A673 (cell line): ENCODE measurements at places on chromosomes 3 and 15. TPM values are rescaled to one million over a fixed set of nuclear protein-coding genes. Genes with fewer than 3 reads are reported as not detected.

GRCh38 chr3:134917631-134918030 is 122.6 kb downstream of the EPHB1 start:
- DNase-seq, result no peak
- H3K4me3 ChIP-seq, result no peak overlapping the region
- H3K36me3 ChIP-seq, result no peaks in the 10 kb centered on the region
- no peaks in the 10 kb centered on the region for H3K4me1 ChIP-seq
- H3K27me3 ChIP-seq, result no peaks in the 10 kb centered on the region

FBN1 gene
- total RNA-seq, result 25.4 and 25.8 TPM in 2 replicates

GASK1A gene
- 1.4 and 1.9 TPM in 2 replicates for total RNA-seq

DNA sequence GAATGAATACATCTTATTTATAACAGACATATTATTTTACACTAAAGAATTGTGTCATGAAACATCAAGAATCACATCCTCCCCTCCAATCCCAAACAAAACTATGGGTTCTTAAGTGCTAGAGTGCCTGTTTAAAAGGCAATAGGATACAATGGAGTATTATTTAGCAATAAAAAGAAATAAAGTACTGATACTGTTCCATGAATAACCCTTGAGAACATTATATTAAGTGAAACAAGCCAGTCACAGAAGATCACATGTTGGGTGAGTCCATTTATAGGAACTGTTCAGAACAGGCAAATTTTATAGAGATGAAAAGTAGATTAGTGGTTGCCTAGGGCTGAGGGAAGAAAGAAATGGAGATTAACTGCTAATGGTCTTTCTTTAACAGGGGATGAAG is 86.5 kb downstream of the ANKRD28 start:
- H3K4me1 ChIP-seq, result peaks cover 7% of the 10 kb centered on the region
- no peaks in the 10 kb centered on the region for H3K27me3 ChIP-seq

DNA sequence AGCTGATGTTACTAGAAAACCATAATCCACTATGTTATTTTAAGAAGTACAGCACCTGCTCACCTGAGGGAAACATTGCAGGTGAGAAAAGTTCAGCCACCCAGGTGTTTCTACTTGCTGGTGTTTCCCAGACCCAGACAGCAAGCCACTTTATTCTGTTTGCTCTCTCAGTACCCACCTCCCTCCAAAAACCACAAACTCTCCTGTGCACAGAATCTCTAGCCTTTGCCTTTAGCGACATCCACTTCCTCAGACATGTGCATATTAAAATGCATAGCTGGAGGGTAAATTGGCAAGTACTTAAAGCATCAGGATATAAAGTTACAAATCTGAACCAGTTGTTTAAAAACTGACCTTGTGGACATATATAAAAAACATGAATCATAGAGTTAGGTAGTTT is 36.7 kb downstream of the VGLL3 start:
- H3K36me3 ChIP-seq, result no peaks in the 10 kb centered on the region
- peak; percentile 34 for DNase-seq
- no peak overlapping the region for H3K27ac ChIP-seq
- no peak overlapping the region for H3K4me3 ChIP-seq

DNA sequence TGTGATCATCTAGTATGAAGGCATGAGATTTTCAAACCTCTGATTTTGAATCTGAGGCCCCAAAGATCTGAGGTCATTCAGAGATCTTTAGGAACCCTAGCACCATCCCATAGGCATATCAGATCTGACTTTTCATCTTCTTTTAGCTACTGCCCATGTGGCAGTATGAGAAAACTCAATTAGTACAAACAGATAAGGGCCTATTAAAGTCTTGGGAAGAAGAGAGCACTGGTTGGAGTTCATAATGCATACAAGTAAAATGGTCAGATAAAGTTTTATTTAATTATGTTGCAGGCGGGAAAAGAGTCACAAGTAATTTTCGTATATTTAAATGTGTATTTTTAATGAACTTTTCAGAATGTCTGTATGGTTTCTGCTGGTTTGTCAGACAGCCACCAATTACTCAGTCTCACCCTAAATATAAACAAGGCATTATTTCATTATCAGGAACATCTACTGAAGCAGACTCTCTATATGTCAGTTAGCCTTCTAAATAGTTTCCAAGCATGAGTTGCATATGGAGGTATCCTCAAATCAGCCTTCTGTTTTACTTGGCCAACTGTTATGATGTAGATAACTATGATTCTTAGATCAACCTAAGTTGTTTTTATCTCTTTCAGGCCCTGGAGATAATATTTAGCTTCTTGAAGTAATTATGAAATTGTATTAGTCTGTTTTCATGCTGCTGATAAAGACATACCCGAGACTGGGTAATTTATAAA is 340.3 kb upstream of the TBC1D5 start:
- H3K27me3 ChIP-seq, result peaks cover 12% of the 10 kb centered on the region
- H3K36me3 ChIP-seq, result no peaks in the 10 kb centered on the region
- no peak overlapping the region for H3K4me3 ChIP-seq
- H3K4me1 ChIP-seq, result no peaks in the 10 kb centered on the region

PLCD1 gene
- total RNA-seq, result 1.1 and 4.1 TPM in 2 replicates

DNA sequence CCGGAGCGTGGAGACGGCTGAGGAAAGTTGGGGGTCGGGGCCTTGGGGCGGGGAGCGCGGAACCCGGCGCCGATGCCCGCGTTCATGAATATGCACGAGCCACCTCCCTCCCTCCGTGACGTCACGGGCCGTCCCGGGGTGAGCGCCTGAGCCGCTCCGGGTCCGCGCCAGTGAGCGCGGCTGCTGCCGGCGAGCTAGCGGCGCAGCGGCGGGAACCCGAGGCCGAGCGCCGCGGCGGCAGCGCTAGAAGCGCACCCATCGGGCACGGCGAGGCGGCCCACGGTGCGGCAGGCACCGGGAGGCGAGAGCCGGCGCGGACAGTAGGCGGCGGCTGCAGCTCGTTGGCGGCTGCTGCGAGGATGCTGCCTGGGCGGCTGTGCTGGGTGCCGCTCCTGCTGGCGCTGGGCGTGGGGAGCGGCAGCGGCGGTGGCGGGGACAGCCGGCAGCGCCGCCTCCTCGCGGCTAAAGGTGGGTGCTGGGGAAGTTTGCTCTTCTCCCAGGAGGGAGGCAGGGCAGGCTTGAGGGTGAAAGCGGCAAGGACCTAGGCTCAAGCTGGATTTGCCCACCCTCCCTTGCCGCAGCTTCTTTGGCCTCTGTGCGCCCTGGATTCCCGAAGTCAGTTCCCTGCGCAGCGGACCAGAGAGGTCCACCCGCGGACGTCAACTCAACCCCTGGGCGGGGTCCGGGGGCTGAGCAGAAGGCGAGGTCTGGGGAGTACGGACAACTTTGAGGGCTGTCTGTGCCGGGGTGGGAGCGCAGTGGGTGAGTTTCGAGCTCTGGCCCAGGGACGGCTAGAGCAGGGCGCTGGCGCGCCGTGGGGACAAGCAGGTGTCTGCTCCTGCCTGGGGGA is at the start of gene CLSTN2:
Gene CLSTN2, plus strand, starts transcription at position 170 of the 850 bp plus-strand sequence.
- no peaks in the 10 kb centered on the region for H3K36me3 ChIP-seq
- peaks cover 26% of the 10 kb centered on the region for H3K27me3 ChIP-seq
- peak within 1 kb of the TSS; percentile 26 for H3K27ac ChIP-seq
- DNase-seq, result peak; percentile 82
- H3K4me3 ChIP-seq, result peak within 1 kb of the TSS; percentile 64
- peaks cover 14% of the 10 kb centered on the region for H3K4me1 ChIP-seq

GRCh38 chr3:148882288-148882687 is 17.2 kb downstream of the CPA3 start:
- H3K4me3 ChIP-seq, result no peak overlapping the region
- no peaks in the 10 kb centered on the region for H3K4me1 ChIP-seq

SMCO1 gene
- total RNA-seq, result not detected in 2 replicates

CLK3 gene
- 66.8 and 75.5 TPM in 2 replicates for total RNA-seq

DNA sequence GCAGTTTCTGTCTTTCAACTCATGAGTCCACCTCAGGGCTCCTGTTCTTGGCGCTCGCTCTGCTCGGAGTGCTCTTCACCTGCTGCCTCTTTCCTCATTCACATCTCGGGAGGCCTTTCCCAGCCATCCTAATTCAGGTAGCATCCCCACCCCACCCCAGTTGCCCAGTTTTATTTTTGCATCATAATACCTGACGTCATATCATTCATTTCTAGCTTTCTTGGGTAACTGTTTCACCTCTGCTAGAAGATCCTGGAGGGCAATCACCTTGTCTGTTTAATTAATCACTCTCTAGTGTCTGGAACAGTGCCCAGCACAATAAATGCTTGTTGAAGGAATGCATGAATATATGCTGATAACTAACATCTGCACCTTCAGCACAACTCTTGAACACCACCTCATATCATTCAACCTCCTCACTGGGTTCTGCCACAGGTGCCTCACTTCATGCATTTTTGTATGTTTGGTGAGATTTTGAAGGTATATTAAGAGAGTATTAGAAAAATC is 7.6 kb downstream of the NUSAP1 start:
- H3K27me3 ChIP-seq, result no peaks in the 10 kb centered on the region
- DNase-seq, result no peak
- H3K4me3 ChIP-seq, result no peak overlapping the region
- no peak overlapping the region for H3K27ac ChIP-seq
- H3K4me1 ChIP-seq, result peaks cover 7% of the 10 kb centered on the region

GRCh38 chr15:27850050-27850449 is 249.1 kb downstream of the OCA2 start:
- H3K27ac ChIP-seq, result no peak overlapping the region
- H3K27me3 ChIP-seq, result no peaks in the 10 kb centered on the region
- no peak for DNase-seq
- H3K4me1 ChIP-seq, result no peaks in the 10 kb centered on the region
- no peaks in the 10 kb centered on the region for H3K36me3 ChIP-seq
- no peak overlapping the region for H3K4me3 ChIP-seq

TRH gene
- not detected in 2 replicates for total RNA-seq

ATP13A4 gene
- not detected in 2 replicates for total RNA-seq

DNA sequence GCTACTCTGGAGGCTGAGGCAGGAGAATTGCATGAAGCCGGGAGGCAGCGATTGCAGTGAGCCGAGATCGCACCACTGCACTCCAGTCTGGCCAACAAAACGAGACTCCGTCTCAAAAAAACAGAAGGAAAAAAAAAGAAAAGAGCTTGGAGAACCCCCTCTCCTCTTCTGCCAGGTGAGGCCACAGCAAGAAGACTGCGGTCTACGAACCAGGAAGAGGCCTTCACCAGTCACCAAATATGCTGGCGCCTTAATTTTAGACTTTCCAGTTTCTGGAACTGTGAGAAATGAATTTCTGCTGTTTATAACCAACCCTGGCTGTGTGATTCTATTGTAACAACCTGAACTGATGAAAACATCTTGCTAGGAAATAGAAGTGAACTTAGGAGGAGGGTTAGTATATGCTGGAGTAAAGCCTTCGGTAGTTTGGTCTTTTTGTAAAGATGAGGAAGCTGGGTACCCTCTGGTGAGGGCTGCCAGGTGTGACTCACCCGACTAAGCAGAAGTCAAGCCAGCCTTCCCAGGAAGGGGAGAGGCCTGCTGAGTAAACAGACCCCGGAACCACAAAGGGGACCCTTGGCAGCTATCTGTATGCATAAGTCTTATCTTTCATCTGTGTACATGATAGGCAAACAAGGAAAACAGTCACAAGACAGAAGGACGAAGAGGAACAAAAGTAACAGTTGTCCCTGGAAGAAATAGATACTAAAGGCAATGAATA is 78.7 kb downstream of the KLF13 start:
- no peak overlapping the region for H3K27ac ChIP-seq
- no peak overlapping the region for H3K4me3 ChIP-seq
- no peak for DNase-seq
- H3K4me1 ChIP-seq, result no peaks in the 10 kb centered on the region
- no peaks in the 10 kb centered on the region for H3K36me3 ChIP-seq

RLBP1 gene
- total RNA-seq, result not detected in 2 replicates
